ENCODE measurements at places on chromosomes 2 and 18.

- DNase-seq, result no peak
Measured at GRCh38 chr18:46324087-46324955, 220.1 kb downstream of the HAUS1 start.

GRCh38 chr2:76169276-76170008, 458.7 kb upstream of the GCFC2 start:
- DNase-seq, result no peak

DNA sequence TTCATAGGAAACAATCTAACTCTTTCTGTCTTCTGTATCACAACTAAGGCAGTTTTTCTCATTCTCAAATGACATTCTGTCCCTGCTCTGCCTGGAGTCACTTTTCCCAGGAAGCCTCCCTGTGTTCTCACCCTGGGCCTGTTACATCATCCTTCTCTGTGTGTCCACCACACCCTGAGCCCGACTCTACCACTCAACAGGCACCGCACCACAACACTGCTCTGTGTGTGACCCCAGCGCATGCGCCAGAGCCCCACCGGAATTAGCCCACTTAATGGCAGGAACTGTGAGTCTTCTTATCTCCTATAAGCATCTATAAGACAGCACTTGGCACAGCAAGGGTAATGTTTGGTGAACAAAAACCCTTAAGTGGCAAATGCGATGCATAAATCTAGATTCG, 32.3 kb downstream of the TGFBRAP1 start:
- DNase-seq, result no peak

DNA sequence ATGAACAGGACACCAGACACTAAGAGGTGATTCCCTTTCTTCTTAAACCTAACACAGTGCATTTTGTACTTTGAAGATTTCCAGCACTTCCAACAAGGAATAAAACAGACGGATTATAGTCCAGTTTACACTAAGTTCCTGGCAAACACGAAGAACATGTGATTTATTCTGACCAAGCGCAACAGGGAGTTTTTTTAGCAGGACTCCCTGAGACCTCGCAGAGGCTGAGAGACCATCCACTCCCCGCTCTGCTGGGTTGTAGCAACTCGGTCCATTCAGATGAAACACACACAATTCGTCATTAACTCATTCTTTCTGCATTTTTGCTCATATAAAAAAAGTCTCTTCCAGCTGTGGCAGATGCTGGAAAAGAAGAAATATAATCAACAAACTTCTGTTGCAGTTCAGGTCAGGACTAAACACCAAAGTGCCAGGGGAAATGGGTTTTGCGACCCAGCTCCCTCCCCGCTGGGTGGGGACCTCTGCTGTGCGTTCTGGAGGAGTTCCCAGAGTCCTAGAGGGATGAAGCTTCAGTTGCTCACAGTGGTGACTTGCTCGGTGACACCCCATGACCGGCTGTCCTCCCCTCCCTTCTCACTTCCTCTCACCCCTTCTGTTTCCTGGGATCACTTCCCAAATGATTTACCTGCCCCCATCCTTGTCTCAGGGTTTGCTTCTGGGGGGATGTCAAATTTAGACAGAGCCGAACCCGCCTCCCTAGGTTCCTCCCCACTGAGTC, 52.5 kb downstream of the KCNF1 start:
- DNase-seq, result no peak

DNA sequence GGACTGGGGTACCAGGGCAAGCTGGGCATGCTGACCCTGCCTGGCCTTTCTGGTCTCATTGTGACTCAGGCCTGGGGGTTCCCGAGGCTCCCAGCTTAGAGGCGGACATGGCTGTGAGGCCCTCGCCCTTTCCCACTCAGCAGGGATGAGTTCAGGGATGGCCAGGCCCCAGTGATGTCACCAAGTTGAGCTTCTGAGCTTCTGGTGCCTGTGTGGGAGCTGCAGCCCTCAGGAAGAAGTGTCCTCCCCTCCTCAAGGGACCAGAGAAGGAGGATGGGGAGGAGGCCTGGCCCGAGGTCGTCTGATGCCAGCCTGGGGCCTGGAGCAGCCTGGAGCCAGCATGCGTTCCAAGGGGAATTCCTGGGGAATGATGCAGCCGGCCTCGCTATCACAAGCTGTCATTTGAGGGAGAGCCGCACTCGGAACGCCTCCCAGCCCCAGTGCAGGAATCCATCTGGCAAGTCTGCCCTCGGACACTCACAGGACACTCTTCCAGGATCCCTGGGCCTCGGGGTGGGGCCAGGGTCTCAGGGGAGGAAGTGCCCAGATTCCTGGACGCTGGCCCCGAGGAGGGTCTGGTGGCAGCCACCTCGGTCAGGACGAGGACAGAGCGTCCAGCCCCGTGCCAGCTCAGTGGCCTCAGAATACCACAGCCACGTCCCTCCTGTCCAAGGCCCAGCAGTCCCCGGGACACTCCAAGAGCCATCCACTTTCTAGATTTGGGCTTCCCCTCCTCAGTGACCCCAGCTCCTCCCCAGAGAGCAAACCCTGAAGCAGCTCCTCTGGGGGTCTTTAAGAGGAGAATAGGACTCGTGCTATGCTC, 61.2 kb upstream of the GPC1 start:
- DNase-seq, result no peak

DNA sequence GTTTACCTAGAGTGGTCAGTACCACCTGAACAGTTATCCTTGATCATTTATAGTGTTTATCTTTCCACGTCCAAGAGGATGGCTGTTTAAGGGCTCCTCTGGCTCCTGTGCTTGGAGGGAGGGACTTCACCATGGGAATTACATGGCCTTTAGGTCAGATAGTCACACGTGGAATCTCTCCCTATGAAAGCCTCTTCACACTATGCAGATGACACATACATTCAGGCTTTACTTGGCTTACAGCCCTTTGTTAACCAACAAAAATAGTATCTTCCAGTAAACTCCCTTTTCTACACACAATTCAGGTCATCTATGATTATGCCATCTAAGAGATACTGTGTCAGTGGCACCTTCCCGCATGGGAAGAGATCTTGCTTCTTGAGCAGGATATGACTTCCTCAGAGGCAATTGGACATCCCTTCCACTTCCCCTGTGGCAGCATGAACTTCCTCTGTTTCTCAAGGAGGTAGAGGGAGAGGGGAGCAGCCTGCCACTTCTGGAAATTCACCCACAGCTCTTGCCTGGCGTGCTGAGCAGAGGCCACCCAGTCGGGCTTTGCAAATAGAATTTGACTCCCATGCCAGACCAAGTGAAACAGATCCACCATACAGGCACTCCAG, 53.5 kb downstream of the COLEC12 start:
- no peak for DNase-seq

DNA sequence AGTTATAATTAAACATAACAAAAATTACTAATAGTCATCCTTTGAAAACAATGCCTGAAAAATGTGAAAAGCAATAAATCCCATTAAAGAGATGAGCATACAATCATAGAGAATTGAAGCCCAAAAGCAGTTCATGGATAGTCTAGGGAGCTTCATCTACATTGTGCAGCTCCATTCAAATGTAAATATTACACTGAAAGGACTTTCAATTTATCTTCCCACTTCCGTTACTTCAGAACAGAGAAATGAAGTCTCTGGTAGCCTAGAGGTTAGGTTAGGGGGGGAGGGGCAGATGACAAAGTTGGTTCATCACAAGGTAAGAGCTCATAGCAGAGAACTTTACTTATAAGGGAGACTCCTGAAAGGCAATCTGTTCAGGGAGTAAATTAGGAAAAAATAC, 126.6 kb upstream of the RGPD4 start:
- no peak for DNase-seq

- peak; percentile 2 for DNase-seq
Measured at GRCh38 chr2:241798081-241798630, 10.8 kb upstream of the NEU4 start.

- DNase-seq, result no peak
Measured at GRCh38 chr2:53422979-53423378, 344.6 kb upstream of the CHAC2 start.

DNA sequence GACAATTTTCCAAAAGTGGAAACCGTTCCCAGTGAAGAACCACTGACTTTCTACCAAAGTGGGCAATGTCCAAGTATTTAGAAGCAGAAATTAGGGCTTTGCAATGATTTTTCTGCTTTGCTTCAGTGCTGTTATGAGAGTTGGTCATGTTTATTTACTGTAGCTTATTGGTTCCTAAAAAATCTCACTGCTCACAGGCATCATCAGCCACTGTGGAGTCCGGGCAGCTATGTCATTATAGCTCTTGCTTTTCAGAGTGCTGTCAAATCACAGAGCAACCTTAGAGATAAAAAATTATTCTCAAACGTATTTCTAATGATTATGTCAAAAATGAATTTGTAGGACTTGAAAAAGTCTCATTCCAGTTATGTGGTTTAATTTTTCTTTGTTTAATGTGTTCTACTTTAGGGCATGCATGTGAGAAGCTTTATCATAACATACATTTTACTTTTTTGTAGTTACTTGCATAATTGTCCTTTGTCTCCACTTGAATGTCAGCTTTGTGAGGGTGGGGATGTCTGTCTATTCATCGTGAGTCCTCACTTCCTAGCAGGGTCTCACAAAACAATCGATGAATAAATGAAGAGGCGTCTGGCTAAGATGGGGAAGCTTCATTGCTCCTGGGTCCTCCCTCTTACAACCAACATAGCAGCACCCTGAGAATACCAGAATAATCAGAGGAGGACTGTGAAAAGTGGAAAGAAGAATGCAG, 117.6 kb downstream of the TPGS2 start:
- no peak for DNase-seq

Measured in activated T-helper 1 cell treated with anti-CD3 and anti-CD28 coated beads, Interleukin-2, amount 50 U/mL, for 16 hours (primary cell).